ENCODE measurements at places on chromosomes 13 and 19. TPM values are rescaled to one million over a fixed set of nuclear protein-coding genes. Genes with fewer than 3 reads are reported as not detected.
A peak's percentile ranks its signal among the peaks of the same experiment; 100 is the strongest.

- DNase-seq = no peak
Observed at GRCh38 chr19:14165990-14166830, 29.8 kb upstream of the ASF1B start.

DNA sequence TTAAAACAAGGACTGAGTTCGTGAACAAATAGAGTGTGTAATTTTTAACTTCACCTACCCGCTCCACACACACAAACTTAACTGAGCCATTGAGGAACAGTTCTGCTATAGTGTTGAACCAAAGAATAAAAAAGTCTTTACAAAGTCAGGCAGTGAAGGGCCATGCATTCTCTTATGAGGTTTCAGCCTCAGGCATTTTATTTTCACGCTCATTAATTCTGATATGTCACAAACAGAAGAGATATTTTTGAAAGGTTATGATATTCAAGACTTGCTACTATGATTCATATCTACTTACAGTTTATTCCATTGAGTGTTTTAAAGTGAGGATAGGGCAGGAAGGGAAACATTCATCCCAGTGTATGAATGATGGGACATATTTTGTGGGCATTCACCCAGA is 282.2 kb downstream of the SLITRK5 start:
- no peak for DNase-seq

- DNase-seq = no peak
Observed at GRCh38 chr19:10593820-10594637, 6.9 kb upstream of the AP1M2 start.

- no peak for DNase-seq
Observed at GRCh38 chr13:34369931-34370330, 552.0 kb downstream of the RFC3 start.

- DNase-seq = no peak
Observed at GRCh38 chr13:51342706-51343105, 3.2 kb downstream of the SERPINE3 start.

DNA sequence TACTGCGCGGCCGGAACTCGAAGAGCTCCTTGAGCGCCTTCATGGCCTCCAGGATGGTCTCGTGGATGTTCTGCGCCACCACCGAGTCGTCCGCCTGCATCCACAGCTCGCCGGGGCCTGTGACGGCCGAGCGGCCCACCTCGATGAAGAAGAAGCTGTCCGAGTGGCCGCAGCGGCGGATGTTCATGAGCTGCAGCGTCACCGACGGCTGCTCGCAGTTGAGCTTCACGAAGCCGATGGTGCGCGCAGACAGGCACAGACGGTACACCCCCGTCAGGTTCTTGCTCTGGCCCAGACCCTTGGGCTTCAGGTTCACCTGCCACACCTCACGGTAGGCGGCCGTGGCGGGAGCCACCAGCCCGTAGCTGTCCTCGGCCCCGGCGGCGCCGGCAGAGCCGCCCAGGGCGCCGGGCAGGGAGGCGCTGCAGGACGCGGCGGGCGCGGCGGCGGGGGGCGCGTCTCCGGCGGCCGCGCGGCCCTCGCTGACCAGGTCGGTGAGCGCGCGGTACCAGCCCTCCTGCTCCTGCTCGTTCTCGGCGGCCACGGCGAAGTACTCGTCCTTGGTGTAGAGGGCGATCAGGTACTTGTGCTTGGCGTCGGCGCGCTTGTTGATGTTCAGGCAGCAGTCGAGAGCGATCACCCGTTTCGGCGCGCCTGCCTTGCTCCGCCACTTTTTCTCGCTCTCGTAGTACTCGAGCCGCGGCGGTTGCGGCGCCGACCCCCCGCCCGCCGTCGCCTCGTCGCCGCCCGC is 1.1 kb downstream of the IRS2 start:
- DNase-seq = peak; percentile 55

GRCh38 chr13:25415241-25415640 is 43.5 kb downstream of the ATP8A2 start:
- DNase-seq = no peak

DNA sequence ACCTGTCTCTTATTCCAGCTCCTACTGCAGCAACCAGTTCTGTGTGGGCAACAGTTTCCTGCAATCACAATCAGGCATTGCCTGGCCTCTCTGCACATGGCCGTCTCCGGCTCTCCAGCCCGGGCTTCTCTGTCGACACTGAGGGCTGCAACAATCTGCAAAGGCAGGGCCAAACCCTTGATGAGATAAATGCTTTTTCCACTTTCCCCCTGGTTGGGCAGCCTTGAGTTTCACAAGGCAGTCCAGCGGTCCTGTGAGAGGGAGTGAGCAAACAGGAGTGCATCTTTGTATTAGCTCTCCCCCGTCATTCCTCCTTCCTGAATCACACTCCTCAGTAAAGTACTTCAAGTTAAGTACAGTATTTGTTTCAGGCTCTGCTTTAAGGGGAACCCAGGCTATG is 40.7 kb upstream of the VWA8 start:
- DNase-seq = no peak

- no peak for DNase-seq
Observed at GRCh38 chr19:525029-525428, 6.5 kb upstream of the CDC34 start.

GRCh38 chr13:73286942-73287620 is 228.3 kb downstream of the KLF5 start:
- DNase-seq = no peak

GRCh38 chr19:38841787-38842438 is 7.9 kb downstream of the HNRNPL start:
- DNase-seq = no peak

GRCh38 chr13:36806102-36806501 is 12.9 kb upstream of the RFXAP start:
- no peak for DNase-seq

DNA sequence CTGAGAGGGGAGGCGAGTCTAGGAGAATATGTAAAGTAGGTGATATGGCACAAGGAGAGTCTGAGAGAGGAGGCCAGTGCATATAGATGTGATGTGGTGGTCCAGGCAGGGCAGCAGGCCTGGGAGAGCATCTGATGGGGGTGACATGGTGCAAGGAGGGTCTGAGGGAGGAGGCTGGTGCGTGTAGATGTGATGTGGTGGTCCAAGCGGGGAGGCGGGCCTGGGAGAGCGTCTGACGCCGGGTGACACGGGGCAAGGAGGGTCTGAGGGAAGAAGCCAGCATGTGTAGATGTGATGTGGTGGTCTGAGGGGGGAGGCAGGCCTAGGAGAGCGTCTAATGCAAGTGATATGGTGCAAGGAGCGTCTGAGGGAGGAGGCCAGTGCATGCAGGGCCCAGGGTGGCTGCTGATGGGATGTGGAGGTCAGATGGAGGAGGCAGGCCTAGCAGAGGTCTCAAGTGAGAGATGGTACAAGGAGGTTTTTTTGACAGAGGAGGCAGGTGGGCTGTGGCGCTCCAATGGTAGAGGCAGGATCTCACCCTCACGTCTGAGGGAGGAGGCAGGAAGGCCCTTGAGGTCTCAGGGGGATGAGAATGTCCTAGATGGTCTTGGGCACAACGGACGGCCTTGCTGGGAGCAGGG is 16.2 kb downstream of the NFIC start:
- no peak for DNase-seq

DNA sequence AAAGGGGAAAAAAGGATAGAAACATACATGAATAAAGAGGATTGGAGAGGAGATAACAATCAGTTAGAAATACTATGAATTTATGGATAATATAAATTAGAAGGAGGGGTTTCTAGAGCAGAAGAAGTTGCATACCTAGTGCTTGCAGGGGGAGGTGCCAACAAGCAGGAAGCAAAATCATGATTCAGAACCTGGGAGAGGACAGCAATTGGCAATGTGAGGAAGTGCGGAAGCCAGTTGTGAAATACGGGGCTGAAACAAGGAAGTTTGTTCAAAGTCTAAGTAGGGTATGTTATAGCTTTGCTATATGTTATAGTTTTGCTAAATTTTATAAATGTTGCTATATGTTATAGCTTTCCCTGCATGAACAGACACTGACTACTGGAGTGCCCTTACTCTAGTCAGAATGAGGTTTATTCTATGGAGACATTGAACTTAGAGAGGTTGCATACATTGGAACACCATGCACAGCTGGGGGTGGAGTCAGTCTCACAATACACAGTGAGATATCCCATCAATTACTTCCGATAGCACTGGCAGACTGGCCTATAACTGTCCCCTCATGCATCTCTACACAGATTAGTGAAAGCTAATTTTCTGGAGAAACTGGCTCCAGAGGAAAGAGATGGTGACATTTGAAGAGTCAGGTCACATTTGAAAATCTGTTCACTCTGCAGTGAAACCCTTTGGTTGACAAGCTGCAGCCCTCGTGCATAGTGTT is 92.1 kb downstream of the GPC6 start:
- DNase-seq = no peak

DNA sequence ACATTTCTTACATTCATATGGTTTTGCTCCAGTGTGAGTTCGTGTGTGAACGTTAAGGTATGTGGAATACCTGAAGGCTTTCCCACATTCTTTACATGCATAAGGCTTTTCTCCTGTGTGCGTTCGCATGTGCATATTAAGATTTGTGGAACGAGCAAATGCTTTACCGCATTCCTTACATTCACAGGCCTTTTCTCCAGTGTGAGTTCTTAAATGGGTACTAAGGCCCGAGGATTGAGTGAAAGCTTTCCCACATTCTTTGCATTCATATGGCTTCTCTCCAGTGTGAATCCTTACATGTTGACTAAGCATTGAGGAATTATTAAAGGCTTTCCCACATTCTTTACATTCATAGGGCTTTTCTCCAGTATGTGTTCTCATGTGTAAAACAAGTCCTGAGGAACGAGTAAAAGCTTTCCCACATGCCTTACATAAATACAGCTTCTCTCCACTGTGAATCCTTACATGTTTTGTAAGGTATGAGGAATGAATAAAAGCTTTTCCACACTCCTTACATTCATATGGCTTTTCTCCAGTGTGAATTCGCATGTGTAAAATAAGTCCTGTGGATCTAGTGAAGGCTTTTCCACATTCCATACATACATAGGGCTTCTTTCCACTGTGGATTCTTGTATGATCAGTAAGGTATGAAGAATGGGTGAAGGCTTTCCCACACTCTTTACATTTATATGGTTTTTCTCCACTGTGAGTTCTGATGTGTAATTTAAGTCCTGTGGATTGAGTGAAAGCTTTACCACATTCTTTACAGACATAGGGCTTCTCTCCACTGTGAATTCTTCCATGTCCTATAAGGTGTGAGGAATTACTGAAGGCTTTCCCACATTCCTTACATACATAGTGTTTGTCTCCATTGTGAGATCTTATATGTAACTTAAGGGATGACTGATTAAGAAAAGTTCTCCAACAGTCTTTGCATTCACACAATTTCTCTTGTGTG is 10.7 kb downstream of the ZNF846 start:
- DNase-seq = no peak

DNA sequence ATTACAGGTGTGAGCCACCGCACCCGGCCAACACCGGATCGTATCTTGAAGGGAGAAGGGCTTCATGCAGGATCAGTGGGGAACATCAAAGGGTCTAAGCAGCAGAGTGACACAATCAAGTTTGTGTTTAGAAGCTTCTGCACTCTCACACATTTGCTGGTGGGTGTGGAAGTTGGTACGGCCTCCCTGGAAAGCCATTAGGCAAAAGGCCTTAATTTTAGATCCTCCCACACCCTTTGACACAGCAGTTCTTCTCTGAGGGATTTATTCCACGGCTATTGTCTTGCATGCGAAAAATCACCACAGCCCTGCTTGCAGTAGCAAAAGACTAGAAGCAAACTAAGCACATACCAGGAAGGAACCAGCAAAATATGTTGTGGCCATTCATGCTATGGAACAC is 18.3 kb upstream of the SLC1A5 start:
- no peak for DNase-seq

DNA sequence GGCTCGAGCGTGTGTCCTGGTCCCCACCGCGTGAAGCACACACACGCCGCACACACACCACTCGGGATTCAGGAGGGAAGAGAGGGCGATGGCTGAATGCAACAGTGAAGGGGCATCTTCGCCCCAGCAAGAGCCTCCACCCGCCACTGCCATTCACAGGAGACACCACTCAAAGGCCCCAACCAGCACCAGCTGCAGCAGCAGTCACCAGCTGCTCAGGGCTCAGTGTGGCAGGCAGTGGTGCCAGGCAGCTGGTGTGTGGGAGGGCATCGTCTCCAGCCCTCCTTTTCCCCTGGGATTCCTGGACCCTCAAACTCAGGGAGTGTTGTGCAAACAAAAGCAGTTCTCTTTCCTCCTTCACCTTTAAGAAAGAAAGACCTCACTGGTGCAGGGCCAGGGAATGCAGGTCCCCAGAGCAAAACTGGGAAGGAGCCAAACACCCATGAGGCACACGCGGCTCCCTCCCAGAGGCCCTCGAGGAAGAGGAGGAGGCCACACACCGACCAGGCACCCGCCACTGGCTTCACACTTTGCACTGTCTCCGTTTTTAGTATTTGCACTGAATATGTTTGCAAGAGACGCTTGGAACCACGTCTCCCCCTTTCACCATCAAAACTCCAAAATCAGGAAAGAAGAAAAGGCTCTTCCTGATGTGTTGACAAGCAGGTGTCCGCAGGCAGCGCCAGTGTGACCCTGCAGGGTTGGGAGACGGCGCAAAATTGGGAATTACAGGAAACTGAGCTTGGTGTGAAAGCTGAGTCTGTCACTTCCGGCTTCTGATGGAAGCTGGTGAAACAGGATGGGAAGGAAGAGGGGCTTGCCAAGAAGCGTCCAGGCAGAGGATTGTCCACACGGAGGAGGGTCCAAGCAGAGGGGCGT is 26.4 kb upstream of the F7 start:
- DNase-seq = no peak

- DNase-seq = no peak
Observed at GRCh38 chr13:48679941-48680680, 26.4 kb downstream of the CYSLTR2 start.

DNA sequence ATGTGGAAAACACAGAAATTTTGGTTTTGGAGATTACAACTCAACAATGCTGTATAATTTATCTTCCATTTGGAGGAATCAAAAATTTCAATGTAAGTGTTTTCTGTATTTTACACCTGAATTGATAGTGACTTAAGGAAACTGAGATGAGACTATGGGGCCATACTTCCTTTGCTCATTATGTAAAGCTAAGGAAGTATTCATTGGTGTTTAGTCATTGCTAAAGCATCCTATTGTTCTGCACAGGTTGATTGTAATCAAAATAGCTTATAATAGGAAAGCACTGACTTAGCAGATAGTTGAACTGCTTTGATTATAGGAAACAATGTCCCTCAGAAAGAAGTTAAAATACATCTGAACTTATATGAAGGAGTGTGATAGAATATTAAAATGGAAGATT is 244.4 kb upstream of the SLITRK5 start:
- DNase-seq = no peak

- DNase-seq = no peak
Observed at GRCh38 chr13:99332456-99332855, 25.3 kb upstream of the GPR183 start.

The ATCAY gene
- not detected for polyA plus RNA-seq

The KLHL1 gene
- not detected for polyA plus RNA-seq

The ZNF112 gene
- polyA plus RNA-seq = 1.6 TPM

The ZNF791 gene
- polyA plus RNA-seq = 4.7 TPM
